ENCODE measurements at places on chromosomes 3 and 15.

GRCh38 chr3:125039131-125040100 lies 16.4 kb downstream of the HEG1 start:
- DNase-seq: no peak

GRCh38 chr15:85473455-85473854 lies 93.1 kb downstream of the AKAP13 start:
- DNase-seq: no peak

DNA sequence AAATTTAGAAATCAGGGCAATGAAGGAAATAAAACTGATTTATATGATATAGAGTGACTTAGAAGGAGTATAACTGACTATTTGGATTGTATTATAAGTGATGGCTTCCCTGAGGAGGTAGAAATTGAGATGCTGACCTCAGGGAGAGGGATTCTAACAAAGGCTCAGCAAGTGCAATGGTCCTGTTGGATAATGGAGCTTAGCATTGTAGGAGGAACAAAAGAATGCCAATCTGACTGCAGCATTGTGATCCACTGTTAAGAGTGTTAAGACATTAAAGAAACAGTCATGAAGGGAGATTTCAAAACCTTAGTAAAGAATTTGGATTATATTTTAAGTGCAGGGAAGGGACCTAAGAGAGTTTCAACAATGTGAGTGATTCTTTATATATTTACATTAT lies 158.4 kb upstream of the NAALADL2 start:
- DNase-seq: no peak

DNA sequence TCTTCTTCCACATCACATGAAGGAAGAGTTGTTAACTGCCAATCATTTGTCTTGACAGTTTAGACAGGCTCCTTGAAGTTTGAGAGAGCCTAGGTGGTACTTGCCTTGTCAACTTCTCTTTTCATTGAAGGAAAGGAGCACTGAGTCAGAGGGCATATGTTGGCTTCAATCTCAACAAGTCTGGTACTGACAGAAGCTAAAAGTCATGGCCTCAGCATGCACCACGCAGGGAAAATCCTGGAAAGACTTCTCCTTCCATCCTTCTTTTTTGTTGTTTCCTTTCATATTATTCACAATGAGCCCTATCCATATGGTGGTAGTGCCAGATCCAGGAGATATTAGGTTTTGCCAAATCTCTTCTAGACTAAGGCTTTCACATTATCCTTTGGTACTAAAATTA lies 1272.5 kb downstream of the ROBO1 start:
- no peak for DNase-seq

DNA sequence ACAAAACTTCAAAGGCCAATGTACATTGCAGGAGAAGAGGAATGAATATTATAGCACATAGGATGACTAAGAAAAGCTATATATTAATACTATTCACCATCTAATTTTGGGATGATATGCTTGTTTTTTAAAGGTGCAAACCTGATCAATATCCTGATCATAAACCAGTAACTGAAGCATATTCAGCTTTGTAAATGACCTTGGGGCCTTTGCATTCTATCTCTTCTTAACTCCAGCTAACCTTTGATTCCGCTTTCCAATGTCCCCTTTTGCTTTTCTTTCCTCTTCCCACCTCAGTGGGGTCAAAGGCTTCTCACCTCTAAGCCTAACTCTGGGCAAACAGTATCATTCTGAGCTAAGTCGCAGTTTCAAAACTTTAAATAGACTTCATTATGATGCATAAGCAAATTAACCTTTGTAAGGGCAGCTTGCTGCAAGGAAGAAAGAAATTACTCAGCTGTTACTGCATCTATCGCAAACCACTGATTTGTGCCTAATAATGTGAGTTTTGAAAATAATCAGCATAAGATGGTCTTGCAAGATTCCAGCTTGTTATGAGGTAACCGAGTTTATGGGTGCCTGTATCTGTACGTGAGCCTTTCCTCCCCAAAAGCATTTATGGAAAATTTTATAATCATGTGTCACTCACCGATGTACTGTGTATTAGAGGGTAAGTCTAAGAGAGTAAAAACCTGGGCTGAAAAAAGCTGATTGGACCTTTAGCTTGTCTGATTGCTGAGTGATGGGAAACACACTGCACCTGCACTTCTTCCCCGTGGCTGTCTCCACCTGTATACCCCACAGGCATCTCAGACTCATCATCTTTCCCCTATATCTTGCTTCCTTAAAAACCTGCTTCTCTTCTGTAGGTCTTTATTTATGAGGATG lies 116.8 kb downstream of the TPRG1 start:
- DNase-seq: no peak

- DNase-seq: no peak
These were observed 56.4 kb downstream of the MBNL1 start for GRCh38 chr3:152325136-152325535.

DNA sequence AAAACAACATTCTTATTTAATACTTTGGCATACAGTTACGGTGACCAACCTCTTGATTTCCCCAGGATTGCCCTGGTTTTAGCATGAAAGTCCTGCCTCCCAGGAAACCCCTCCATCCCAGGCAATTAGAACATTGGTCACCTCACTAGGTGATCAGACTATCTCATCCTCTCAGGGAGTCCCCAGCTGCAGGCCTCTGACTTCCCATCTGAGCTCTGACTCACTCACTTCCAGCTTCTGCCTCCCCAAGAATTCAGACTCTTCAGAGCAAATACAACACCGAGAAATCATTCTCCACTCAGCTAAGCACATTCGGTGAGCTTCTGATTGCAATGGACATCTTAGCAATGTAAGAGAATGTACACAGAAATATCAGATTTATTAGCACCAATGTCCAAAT lies 92.4 kb upstream of the HES1 start:
- no peak for DNase-seq

DNA sequence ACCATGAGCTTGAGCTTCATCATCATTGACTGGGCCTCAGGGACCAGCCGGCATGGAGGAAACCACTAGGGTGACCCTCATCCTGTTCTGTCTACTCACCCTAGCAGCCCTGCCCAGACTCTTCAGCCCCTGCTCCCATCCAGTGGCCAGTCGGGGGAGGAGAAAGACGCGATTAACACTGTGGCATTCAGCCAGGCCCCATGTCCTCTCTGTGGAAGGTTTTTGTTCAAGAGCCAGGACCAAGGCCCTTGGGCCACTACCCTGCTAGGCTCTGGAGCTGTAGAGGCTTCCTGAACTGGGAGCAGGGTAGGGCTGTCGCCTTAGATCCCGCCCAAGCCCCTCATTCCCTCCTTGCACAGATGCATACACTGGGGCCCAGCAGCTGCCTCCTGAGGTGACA lies 15.0 kb downstream of the SLC38A3 start:
- DNase-seq: no peak

GRCh38 chr3:43485931-43486330 lies 135.9 kb downstream of the ANO10 start:
- DNase-seq: no peak

DNA sequence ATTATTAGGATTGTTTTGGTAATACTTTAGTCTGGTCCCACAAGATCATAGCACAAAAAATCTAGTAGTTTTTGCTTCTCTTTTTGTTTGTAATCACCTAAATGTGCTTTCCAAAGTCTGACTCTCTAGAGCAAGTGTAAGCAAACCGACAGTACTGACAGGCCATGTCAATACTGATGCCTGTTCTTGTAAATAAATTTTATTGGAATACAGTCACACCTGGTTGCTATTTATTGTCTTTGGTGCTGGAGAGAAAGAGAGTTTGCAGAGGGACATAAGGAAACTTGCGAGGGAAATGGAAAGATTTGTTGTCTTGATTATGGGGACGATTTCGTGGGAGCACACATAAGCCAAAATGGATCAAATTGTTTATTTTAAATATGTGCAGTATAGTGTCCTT lies 77.5 kb downstream of the NAALADL2 start:
- no peak for DNase-seq

- no peak for DNase-seq
These were observed 31.8 kb upstream of the RYR3 start for GRCh38 chr15:33278816-33279612.

- DNase-seq: no peak
These were observed 82.0 kb downstream of the CHDH start for GRCh38 chr3:53764026-53764775.

DNA sequence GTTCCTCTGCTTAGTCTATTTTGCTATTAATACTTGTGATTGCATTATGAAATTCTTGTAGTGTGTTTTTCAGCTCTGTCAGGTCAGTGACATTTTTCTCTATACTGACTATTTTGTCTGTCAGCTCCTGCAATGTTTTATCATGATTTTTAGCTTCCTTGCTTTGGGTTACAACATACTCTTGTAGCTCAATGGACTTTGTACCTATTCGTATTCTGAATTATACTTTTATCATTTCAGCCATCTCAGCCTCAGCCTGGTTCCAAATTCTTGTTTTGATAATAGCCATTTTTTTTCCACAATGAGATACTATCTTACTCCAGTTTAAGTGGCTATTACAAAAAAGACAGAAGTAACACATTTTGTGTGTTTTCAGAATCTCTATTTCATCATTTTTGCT lies 204.2 kb upstream of the ONECUT1 start:
- no peak for DNase-seq

DNA sequence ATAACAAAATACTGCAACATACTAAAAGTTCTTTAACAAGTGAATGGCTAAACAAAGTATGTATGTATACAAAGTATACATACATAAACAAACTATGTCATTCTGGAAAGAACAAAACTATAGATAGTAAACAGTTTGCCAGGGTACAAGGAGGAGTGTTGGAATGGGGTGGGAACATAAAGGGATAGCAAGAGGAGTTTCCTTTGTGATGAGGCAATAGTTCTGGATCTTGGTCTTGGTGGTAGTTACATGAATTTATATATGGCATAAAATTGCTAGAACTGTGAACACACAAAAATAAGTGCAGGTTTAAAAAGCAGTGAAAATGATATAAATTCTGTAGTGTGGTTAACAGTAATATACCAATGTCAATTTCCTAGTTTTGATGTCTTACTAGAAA lies 22.0 kb downstream of the ZNF148 start:
- DNase-seq: no peak

GRCh38 chr3:38843898-38844297 lies 27.9 kb upstream of the SCN10A start:
- peak; percentile 68 for DNase-seq

DNA sequence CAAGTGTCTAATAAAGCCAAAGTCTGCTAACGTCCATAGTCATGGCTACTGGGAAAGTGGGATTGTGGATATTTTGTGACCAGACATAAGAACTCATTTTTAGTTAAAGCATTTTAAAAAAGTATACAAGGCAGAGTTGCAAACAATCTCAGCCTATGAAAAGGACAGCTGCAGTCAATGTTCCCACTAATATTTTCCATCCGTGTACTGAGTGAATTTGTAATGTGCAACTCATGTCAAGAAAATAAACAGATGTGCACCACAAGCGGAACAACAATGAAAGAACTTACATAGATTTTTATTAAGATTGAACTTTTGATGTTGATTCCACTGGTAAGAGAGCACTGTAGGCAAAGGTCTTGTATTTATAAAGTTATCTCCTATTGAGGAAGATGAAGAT lies 231.3 kb upstream of the SEMA6D start:
- DNase-seq: no peak

DNA sequence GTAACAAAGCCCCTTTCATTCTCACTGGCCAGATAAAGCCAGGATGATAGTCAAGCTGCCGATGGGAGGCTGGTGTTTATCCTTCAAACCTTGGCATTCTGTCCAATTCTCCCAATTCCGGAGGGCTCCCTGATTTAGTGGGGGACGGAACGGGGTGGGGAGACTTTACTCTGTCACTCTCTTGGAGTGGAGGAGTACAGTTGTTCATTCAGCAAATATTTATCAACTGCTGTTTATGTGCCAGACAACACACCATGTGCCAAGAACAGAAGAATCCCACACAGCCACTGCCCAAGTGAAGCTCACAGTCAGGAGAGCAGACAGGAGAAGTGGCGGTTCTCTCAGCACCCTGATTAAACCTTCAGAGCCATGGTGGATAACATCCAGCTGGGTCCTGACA lies 63.3 kb downstream of the WNT5A start:
- no peak for DNase-seq

GRCh38 chr3:185361920-185362319 lies 1.0 kb upstream of the MAP3K13 start:
- DNase-seq: no peak

DNA sequence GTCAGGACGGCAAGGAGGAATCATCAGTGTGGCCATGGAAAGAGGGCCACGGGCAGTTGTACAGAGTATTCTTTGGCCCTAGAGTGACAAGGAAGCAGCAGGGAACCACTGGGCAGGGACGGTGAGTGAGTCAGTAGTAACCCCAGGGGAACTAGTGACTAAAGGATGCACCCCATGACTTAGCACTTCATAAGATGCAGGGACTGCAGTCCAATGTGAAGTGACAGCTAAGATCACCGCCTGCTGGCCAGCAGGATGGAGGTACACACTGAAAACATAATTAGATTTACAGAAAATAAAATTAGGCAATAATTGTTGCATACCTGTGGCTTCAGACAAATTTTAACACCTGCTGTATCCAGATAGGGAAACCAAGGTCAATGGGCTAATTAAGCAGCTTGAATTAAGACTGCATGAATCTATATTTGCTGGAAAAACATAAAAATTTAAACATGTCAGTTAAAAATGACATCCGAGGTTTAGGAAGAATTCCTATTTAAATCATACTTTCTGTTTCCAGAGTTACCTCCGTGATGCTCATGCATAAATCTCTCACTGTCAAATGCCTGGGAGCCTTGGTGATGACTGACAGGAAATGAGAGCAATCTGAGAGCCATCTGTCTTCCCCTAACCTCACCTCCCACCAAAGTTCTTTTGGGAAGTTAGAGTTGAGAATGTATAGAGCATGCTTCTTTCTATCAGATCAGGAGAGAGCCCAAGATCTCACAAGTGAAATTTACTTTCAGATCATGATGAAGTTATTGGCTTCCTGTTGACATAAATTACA lies 56.5 kb downstream of the DCLK3 start:
- DNase-seq: peak; percentile 52

DNA sequence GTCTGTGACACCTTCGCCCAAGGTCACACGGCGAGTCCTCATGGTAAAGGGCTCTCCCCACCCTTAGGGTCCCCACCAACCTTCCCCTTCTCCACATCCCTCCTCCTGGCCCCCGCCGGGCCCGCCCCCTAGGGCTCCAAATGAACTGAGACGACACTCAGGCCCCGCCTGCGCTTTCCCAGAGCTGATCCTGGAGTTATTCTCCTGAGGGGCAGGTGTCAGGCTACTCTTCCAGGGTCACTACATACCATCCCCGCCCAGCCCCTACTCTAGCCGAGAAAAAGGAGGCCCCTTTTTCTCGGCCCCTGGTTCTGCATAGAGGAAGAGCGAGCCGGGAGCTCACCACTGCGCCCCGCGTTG lies 292 bp downstream of the USP4 start:
- no peak for DNase-seq

GRCh38 chr15:77393471-77393840 lies 26.4 kb downstream of the PEAK1 start:
- DNase-seq: no peak

All from hematopoietic multipotent progenitor cell treated with erythropoietin and hydrocortisone succinate and interleukin-3 and kit ligand, for 6 days (in vitro differentiated cells).